Activated gamma-delta T cell (primary cell): ENCODE measurements at places on chromosomes 5 and 9.

GRCh38 chr5:59830536-59831200 lies 62.9 kb downstream of the PDE4D start:
- DNase-seq, result no peak

DNA sequence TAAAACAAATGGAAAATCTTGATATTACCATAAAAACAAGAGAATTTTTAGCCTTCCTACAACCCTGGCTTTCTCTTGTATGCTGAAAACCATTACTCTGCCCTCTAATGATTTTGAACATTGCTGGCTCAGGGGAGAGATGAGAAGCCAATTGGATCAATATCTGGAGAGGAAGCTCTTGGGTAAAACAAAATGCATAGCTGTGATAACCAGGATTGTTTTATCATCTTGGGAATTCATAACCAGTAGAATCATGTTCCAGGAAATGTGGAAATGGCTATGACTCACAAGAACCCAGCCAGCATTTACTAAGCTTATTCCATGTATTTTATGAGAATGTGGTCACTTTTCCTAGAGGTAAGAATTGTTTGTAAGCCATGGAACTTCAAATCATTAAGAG lies 51.1 kb upstream of the CTNND2 start:
- no peak for DNase-seq

DNA sequence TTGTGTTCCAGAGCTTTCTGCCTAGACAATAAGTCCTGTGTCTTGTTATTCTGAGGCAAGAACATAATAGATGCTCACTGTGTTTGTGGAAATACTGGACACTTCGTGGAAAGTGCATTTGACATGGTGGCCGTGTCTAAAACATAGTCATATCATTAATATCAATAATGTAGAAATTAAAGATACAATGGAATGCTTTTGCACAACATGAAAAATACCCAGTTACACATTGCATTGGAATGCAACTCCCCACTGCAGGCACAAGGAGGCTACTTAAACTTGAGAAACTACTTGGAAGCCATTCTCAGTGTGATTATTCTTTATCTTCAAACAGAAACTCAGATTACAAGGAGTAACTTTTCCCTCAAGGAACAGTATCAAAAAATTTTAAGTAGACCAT lies 145.3 kb upstream of the ZNF462 start:
- no peak for DNase-seq

DNA sequence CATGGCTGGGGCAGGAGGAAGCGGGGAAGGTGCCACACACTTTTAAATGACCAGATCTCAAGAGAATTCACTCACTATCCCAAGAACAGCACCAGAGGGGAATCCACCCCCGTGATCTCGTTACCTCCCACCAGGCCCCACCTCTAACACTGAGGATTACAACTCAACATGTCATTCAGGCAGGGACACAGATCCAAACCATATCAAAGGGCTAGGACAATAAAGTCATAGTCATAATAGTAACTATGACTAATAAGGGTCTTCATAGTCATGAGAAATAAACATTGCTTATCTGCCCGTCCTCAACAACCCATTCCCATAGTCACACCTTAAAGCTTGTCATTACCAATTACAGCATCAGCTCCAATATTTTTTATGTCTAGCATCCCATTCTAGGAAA lies 65.3 kb upstream of the SMC2 start:
- DNase-seq, result no peak

DNA sequence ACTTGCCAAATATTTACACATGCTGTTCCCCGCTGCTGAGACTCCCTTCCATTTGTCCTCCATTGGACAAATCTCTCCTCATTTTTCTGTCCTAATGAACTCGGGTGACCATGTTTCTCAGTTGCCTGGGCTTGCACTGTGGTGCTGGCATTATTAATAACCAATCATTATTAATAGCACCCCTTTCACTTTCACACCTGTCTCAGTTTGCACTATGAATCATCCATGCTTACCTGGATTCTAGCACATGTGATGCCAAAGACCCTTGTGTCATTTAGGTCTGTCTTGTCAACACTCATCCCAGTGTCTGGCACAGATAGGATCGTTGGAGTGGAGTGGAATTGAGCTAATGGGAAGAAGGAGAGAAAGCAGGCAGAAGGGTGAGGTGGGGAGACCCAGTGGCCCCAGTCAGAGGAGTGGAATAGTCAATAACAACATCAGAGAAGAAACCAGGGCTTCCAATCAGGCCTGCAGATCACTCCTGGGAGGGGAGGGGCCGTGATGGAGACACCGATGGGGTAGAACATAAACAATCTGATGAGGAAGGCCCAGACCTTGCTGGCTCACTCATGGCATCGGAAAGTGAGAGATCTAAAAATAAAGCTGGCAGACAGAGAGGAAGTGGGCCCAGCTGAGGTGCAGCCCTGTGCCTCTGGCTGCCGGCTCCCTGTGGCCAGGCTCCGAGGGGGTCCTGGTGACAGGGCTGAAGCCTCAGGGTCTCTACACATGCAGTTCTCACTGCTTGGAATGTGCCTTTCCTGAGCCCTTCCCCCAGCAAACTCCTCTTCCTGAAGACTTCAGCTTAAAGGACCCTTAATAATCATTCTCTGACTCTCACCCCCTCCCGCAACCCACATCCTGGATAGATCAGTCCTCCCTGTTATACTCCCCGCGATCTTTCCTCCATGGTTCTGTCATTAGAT lies 33.5 kb upstream of the CRB2 start:
- DNase-seq, result peak; percentile 36

GRCh38 chr5:50995285-50995942 lies 329.0 kb downstream of the PARP8 start:
- DNase-seq, result no peak
